CD4-positive, alpha-beta T cell treated with Interleukin-15 for 4 hours (primary cell): ENCODE measurements at places on chromosomes 6 and 20.
A peak's percentile ranks its signal among the peaks of the same experiment; 100 is the strongest.

- no peak for DNase-seq
Measured at GRCh38 chr20:4856022-4856755, 134.5 kb downstream of the PRND start.

- DNase-seq = no peak
Measured at GRCh38 chr6:132369526-132369925, 31.7 kb downstream of the MOXD1 start.

DNA sequence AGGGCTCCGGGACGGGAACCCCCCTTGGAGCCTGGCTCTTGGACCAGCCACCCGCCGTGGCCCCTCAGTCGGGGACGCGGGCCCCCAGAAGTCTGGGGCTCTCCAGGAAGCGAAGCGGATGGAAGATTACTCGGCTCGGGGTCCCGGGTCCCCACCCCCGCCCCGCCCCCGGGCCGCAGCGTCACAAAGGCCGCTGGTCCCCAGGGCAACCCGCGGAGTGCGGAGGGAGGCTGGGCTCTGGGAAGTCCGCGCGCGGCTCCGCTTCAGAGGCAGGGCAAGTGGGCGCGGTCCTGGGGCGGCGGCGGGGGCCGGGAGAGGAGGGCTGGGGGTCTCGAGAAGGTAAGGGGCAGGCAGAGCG is at the start of gene FNDC11:
FNDC11 (plus strand) TSS at position 227 of the 358 bp plus-strand sequence. CDS start 1,505 bp downstream, outside the sequence.
- peak; percentile 31 for DNase-seq

DNA sequence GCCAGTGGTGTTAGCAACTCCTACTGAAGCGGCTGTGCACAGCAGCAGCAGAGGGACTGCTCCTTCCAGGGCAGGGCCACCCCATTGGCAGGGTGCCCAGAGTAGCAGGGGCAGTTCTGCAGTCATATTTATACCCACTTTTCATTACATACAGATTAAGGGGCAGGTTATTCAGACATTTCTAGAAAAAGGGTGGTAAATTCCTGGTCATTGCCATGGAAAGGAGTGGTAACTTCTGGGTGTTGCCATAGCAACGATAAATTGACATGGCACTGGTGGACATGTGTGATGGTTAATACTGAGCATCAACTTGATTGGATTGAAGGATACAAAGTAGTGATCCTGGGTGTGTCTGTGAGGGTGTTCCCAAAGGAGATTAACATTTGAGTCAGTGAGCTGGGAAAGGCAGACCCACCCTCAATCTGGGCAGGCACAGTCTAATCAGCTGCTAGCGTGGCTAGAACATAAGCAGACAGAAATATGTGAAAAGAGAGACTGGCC is 45.0 kb downstream of the IYD start:
- DNase-seq = no peak

GRCh38 chr6:135657207-135657606 is 159.7 kb upstream of the AHI1 start:
- DNase-seq = no peak

- no peak for DNase-seq
Measured at GRCh38 chr20:23603321-23603720, 2.4 kb downstream of the CST9 start.

DNA sequence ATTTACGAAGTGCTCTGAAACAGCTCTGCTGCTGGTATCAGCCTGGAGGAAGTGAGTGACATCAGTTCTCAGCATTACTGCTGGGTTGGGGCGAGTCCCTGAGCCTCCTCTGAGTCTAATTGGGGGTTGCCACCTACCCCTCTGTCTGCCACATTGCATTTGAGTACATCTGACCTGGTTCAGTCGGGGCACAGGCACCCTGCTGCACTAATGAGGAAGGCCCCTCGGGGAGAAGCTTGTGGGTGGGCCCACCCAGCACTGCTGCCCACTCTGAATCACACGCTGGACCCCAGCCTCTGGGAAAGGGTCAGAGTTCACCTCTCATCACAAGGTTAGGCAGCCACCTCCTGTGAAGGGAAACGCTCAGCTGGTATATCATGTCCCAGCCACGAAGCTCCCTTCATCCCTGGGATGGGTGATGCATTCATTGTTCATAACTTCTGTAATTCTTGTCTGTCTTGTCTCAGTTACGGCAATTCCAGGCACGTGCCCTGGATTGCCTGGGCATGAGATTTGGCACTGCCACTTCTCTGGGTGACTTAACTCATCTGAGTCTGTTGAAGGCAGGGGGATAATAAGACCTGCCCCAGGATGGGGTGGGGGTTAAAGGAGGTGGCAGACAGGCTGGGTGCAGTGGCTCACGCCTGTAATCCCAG is 13.3 kb downstream of the DNMT3B start:
- no peak for DNase-seq

DNA sequence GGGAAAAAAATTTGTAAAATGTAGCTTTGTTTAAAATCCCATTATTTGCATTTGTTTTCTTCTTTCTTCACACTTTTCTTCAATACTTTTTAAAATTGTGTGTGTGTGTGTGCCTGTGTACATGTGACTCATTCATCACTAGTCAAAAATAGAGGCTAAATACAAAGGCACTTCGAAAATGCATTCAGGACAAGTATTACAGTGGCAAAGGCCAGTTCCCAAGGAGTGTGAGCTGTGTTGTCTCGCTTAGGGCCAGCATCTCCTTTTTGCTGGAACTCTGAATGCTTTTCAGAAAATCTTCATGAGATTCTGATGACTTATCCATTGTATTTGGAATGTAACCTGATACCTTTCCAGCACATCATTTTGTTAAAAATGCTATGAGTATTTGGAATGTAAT is 288.5 kb upstream of the CNR1 start:
- DNase-seq = no peak

DNA sequence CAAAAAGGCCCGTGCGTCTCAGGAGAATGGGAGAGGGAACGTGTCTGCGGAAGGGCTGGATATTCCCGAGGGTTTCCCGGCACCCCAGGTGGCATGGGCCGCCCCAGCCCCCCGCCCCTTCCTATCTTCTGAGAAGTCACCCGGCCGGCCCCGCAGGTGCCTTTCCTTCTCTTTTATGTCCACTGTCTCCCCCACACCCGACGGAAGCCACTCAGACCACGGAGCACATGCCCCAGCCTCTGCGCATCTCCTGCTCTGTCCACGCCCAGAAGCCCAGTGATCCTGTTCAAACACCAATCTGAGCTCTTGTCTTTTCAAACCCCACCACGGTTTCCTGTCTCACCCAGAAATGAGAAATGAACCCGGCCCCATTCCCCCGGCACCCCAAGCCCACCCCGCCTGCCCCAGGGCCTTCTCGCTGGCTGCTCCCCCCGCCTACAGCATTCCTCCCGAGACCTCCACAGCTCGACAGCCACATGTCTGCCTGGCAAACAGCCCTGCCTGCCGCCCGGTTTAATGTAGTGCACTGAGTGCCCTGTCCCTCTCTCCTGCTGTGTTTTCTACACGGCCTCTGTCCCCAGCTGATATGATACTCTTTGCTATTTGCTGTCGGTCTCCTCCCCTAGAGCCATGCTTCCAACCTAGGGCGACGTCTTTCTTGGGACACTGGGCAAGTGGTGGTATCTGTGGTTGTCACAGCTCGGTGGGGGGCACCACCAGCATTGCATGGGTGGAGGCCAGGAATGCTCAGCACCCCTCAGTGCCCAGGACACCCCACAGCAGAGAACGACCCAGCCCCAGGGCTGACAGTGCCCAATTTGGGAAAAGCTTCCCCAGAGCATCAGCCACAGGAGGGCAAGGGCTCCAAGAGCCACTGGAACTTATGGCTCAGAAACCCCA is 182.7 kb downstream of the TAF4 start:
- no peak for DNase-seq

DNA sequence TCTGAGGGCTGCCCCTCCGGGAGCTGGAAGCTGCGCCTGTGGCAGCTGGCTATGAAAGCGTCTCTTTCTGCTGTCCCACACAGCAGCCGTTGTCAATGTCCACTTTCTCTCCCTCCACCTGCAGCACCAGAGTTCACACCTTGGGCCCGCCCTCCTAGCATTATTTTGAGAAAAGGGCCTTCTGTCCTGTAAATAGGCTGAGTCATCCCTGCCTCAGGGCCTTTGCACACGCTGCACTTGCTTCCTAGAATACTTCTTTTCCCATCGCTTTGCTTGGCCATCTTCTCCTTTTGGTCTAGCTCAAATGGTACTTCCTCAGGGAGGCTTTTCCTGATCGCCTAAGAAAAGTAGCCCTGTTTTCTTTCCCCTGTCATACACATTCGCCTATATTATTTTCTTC is 69.3 kb upstream of the ZNFX1 start:
- no peak for DNase-seq

DNA sequence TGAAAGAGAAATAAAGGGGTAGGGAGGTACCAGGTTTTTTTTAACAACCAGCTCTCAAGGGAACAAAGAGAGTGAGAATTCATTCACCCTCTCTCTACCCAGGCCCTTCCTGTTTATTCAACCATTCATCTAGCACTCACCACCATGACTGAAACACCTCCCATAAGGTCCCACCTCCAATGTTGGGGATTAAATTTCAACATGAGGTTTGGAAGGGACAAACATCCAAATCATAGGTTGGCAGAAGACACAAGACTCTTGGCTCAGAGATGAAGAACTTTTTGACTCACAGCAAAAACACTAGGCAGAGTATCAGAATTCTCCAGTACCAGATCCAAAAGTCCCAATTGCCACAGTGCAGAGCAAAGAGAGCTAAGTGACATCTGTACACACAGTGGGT is 186.3 kb downstream of the EDN1 start:
- DNase-seq = no peak

DNA sequence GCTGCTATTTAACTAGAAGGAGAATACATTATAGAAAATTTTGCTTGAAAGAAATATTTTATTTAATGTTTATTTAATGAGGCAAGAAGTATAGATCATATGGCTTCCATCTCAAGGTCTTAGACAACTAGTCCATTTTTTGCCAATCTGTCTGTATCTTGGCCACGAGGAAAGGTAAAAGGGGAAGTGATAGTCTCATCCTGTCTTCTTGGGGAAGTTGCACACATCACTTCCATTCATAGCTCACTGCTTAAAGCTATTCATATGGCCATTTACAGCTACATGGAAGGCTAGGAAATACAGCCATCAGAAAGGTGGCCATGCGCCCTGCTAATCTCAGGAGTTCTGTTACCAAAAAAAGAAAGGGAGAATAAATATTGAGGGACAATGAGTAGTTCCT is 50.8 kb downstream of the METTL24 start:
- DNase-seq = no peak

GRCh38 chr6:33960345-33961313 is 156.8 kb upstream of the MLN start:
- DNase-seq = no peak

DNA sequence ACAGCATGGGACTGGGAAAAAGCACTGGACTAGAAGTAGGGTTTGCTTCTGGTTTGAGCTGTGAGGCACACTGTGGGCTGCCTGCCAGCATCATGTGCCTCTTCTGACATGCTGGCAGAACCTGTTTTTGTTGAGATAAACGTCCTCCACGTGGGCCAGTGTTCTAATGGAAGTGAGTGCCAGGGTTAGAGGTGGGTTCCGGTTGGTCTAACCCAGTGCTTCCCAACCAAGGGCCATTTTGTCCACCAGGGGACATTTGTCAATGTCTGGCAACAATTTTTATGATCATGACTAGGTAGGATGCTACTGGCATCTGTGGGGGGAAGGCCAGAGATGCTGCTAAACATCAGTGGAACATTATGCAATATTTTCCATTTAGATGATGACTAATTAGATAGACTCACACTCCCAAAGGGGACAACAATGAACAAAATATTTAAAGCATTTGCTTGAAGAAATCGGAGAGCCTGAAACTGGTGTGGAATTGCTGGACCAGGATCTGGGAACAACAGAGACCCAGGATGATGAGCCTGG is 7.8 kb upstream of the APMAP start:
- DNase-seq = no peak

DNA sequence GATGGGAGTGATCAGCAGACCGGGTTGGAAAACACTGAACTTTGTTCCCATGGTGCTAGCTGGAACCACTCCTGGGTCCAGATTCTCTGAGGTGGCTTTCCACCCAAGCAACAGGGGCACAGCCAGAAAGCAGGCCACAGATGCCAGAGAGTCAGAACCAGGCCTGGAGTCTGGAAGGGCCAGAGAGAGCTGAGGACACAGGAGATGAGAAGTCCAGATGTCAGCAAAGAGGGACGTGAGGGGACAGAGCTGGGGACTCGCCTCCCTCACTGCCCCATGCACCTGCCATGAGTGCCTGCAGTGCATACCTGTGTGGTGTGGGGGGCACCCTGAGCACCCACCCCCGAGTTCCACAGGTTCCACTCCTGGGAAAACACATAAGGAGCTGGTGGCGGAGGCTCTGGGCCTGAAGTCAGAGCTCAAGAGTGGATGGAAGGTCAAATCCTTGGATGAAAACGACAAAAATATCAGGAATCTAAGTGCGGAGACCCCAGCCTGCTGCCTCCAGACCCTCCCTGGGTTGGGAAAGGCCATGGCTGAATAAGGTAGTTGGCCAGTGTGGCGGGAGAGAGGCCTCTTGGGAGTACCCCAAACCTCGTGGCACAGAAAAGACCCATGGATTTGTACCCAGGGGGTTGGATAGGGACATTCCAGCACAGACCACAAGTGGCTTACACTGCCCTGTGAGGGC is 224.2 kb downstream of the SYNDIG1 start:
- no peak for DNase-seq

- DNase-seq = no peak
Measured at GRCh38 chr20:46590443-46590842, 40.0 kb upstream of the OCSTAMP start.

DNA sequence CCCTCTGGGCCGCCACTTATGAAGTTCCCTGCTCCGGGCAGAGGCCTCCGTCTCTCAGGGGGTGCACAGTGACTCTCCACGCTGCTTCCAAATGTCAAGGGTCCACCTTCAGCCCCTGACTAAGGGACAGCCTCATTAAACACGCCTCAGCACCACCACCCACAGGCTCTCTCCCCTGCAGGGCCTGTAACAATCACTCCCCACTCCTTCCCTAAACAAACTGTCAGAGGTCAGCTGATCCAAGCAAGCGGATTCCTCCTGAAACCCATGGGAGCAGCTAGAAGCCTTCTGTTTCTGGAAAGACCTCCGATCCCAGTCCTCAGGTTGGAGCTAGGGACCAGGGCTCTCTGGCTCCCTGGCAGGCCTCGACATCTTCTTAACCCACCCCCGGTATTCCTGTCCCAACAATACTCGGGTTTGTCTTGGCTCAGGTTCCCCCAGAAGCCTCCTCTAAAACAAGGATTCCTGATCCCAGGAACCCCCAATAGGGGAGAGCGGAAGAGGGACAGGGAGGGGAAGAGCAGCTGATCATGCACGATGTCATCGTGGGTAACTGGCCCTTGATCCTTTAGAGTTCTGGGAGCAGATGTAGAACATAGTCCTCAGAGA is 181.0 kb downstream of the ZNF217 start:
- no peak for DNase-seq

DNA sequence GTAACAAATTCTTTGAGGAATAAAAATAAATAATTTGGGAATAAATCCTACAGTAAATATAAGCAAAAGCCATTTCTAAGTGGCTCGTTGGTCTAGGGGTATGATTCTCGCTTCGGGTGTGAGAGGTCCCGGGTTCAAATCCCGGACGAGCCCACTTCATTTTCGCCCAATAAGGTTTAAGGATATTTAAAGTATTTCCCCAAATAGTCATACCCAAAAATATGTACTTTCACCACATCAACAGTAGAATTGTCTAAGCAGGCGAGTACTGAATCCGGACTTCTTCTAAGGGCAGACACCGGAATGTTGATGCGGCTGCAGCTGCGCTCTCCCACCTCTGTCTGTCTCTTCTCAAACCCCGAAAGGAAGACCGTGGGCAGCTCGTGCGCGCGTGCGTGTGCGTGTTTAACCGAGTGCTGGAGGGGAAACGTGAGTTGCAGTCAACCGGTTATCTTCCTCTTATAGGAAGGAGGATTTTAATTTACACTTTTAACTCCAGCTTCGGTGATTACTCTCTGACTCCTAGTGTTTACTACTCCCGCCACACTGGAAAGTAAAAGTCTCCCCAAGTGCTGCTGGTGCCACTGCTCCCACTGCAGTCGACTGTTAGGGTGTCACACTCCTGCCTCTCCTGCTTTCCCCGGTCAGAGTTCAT is 155.7 kb upstream of the PRSS16 start:
- DNase-seq = no peak
